ENCODE measurements at places on chromosomes 6 and 20.

DNA sequence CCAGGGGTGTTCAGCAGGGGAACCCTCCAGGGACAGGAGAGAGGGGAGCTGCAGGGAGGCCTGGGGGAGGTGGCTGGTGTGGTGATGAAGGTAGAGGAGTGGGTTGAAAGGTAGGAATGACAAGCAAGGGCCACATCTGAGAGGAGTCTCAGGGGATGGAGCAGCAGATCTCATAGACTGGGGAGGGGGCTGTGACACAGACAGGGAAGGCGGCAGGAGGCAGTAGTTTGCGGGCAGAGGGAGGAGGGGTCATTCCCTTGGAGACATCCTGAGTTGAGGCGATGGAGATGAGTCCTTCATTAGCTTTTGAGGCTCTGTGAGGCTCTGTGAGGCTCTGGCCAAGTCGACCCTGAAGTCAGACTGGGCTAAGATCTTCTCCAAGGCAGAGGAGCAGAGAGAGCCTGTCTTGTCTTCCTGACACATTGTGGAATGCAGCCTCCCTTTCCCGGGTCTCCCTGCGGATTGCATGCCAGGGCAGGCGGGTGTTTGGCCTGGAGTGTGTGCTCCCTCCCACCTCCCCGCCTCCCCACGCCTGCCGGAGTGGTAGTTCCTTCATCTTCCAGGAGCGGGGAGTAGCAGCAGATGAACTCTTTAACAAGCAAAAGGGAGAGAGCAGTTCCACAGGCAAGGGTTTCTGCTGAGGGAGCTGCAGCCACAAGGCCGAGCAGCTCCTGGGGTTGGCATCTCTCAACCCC is 34.3 kb upstream of the MLN start:
- DNase-seq: no peak

- no peak for DNase-seq
Observed at GRCh38 chr6:106536851-106537250, 92.4 kb downstream of the RTN4IP1 start.

GRCh38 chr6:125002406-125002741 is 40.1 kb downstream of the RNF217 start:
- DNase-seq: no peak

DNA sequence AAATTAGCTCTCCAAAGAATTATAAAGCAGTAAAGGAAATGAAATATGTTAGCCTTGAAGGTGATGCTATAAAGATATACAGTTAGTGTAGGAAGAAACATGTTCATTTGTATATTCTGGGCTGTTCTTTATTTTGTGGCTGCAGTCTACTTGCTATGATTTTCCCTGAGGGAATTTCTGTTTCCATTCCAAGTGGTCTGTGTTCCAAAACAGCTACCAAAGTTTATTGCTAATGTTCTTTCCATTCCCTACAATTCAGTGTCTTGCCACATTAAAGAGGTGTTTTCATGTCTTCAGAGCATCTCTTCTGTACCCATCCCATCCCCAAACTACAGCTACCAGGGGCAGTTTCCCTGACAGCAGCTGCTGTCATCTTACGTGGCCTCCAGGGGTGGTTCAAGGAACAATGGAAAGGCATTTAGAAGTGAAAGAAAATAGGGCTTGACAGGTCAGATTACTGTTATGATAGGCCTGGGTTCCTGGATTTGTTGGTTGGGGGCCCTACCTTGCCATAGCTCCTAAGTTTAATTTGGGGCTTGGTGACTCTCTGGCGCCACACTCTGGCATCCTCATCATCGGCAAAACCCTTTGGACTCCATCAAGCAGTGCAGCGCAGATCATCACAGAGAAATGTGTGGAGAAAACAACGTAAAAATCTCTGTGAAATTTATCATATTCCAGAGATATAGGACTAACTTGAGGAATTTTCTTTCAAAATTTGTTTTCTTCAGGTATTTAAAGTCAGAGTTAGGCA is 33.8 kb upstream of the AIG1 start:
- DNase-seq: peak; percentile 63

DNA sequence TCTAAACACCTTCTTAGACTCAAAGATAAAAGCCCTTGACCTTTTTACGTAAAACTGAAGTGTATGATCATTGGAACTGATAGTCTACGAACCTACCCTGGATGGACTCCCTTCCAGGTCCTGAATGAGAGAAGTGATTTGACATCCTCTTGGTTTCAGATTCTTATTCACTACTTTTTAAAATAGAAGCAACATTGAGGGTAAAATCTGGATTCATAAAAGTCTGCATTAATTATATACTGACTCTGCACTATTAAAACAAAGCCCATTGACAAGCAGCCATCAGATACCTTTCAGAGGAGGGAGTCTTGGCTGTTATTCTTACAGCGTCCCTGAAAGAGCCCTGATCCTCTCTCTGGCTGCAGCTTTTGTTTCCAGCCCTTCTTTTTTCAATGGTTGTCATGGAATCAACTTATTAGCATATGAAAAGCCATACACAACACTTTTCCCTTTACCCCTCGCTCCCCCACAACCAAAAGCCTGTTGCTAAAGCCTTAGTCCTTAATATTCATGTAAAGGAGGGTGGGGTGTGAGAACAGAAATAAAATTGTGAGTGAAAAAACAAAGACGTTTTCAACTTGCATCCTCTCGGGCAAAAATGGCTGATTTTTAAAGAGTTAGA is 270.0 kb upstream of the MARCKS start:
- DNase-seq: no peak

Measured in stimulated activated CD4-positive, alpha-beta T cell treated with anti-CD3 and anti-CD28 coated beads, Interleukin-15, amount 100 ng/mL, for 24 hours (primary cell).